ENCODE measurements at places on chromosomes 7 and 10.

DNA sequence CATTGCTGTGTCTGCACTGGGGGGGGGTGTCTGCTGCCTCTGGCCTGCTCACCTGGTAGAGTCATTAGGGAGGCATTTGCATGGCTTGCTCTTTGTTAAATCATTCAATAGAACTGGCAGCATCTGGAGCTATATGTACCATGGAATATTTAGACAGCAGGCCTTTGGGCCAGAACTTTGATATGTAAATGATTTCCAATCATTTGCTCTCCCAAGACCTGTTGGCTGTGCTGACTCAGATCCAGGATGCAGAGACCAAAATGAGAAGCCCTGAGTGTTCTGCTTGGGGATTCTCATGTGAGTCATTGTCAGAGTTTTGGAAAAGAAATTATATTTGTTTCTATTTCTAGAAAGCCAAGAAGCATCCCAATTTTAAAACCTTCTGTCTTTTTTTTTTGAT lies 257.6 kb upstream of the IGFBP3 start:
- no peak for DNase-seq

GRCh38 chr10:100022403-100022802 lies 12.7 kb upstream of the DNMBP start:
- peak; percentile 33 for DNase-seq

GRCh38 chr7:26151650-26151952 lies 397 bp upstream of the NFE2L3 start:
- no peak for DNase-seq

DNA sequence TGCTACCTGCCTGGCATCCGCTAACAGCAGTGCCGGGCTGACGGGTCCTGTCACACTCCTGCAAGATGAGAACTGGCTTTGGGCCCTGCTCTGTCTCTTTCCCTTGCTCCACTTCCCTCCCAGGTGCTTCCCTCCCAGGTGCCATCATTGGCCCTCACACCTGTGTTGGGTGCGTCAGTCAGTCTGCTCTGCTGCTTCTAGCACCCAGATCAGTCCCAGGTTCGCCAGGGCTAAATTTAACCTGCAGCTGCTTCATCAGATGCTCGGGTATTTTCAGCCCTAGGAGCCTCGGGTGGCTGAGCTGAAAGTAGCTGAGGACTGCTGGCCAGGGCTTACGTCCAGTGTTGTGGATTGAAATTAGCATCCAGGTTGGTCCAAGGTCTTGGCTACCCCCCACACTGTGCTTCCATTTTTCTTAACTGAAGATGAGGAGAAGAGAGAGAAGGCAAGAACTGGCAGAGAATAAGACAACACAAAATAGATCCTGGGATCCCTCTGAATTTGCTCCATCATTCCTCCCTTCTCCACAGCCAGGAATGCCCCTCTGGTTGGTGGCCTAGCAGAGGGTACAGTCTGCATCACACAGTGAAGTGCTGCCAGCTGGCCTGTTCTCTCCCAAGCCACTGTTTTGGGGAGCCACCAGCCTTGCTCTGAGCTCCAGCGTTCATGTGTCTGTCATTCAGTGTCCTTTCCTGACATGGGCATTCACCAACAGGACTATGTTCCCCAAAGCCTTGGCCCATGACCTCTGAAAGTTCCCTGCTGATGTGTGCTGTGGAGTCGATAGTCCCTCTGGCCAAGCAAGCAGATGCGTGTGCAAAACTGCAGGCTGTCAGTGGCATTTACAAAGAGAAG lies 65.9 kb upstream of the SYPL1 start:
- no peak for DNase-seq

GRCh38 chr10:110765513-110766319 lies 106.0 kb upstream of the PDCD4 start:
- peak; percentile 21 for DNase-seq

- DNase-seq = peak; percentile 87
These were observed 95.7 kb downstream of the DNAJB6 start for GRCh38 chr7:157432541-157432956.

DNA sequence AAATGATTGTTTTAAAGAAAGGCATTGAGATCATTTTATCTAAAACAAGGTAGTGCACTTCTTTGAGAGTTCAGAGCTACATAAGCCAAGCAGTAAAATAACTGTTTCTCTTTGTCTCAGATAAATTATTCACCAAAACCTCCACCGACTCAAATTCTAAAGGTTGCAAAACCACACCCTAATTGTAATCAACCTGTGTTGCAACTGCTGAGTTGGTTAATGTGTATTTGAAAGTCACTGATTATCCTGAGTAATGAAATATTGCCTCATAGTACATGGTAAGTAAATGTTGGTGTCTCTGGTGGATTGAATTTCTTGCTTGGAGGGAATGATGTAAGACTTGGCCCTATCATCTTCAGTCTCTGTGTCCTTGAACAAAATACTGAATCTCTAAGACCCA lies 35.9 kb upstream of the CYP2C9 start:
- no peak for DNase-seq

DNA sequence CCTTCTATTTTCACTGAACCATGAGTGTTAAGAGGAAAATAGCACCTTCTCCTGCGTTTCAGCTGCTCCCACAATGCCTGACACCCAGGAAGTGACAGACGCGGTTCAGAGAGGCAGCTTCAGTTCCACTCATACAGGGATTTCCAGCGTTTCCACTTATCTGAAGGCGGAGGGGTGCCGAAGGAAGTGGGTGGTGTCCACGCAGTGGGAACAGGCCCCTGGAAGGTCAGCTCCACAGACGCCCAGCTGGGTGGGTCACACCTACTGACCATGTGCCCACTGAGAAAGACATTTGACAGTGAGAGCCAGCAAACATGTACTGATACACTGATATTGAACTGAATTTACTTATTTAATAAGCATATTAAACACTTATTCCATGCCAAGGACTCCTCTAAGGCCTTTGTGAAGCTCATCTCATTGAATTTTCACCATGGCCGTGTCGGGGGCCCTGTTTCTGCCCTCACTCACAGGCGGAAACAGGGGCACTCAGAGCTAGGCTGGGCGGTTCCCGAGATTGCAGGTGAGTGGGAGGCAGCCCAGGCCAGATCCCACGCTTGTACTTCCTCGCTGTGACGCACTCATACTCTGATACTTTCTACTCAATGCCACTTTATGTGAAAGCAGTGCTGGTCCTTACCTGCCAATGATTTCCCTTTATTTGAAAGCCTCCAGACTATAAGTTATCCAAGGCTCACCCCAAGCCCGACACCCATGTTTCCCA lies 96.8 kb downstream of the TCERG1L start:
- DNase-seq = no peak

DNA sequence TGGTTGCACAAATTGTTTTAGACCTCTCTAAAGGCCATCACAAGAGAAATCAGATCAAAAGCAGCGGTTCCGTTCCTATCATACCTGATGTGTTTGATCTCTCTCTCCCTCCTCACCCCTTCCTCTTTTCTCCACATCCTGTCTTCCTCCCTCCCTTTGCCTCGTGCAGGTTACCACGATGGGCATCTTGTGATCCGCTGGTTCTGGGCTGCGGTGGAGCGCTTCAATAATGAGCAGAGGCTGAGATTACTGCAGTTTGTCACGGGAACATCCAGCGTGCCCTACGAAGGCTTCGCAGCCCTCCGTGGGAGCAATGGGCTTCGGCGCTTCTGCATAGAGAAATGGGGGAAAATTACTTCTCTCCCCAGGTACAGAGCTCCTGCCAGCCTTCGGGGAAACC lies 28.5 kb upstream of the STK17A start:
- no peak for DNase-seq

GRCh38 chr10:16653224-16653623 lies 131.5 kb upstream of the C1QL3 start:
- DNase-seq = no peak

Measured in A673 (cell line).